NCI-H510A treated with DMSO at 0.1 percent for 48 hours (cell line): ENCODE measurements at places on chromosomes 6 and 20.

- no peak for DNase-seq
Measured at GRCh38 chr6:71474942-71475341, 186.3 kb downstream of the OGFRL1 start.

- DNase-seq: no peak
Measured at GRCh38 chr6:149368065-149368464, 32.0 kb upstream of the SUMO4 start.

- no peak for DNase-seq
Measured at GRCh38 chr6:25815194-25815593, 16.7 kb downstream of the SLC17A1 start.

GRCh38 chr20:62045529-62046285 is 20.0 kb downstream of the TAF4 start:
- no peak for DNase-seq

DNA sequence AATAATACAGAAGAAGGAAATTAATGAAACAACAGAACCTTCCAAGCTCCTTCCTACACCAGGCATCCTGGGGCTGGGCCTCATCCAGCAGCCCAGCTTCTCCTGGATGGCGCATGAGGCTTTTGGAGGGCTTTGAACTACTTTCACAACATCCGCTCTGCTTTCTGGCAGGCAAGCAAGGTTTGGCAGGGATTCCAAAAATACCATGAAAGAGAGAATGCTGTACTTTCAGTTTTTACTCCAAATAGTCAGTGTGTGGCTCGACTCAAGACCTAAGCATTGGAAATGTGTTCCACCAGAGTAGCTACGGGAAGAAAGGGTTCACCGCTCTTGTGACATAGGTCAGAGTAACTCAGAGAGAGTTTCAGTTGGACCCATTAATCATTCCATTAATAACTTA is 125.4 kb downstream of the OPRM1 start:
- no peak for DNase-seq

DNA sequence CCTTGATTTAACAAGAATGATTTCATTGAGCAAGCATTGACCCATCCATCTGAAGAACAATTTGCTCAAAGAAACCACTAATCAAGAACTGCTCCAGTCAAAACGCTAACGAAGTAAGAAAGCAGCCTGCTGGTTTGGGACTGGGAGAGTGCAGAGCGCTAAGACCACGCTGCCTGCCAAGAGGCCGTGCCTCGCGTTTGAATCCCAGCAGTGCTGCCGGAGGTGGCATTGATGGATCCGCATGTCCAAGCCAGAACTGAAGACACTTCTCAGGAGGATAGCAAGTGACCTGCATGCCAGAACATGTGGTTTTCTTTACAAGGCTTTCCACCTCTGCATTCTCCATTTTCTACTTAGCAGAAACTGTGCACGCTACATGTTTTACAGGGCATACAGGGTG is 105.2 kb upstream of the FOXC1 start:
- no peak for DNase-seq

DNA sequence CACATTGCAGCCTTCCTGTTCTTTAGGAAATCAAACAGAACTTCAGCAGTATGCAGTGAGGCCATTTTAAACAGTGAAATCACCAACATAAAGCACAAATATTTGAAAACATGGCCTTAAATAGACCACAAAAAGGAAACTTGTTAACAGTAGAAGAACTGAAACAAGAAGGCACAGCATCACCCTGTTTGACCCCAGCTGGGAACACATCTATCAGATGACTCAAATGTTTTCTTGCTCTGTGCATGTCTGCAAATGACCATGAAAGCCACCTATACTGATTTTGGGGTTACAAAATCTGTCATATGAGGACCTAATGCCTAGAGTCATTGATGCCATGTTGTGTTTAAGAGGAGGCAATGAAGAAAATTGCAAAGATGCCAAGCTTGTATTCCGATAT is 123.8 kb upstream of the ADGRF1 start:
- no peak for DNase-seq

- DNase-seq: no peak
Measured at GRCh38 chr6:129364767-129365166, 345.2 kb downstream of the ARHGAP18 start.

DNA sequence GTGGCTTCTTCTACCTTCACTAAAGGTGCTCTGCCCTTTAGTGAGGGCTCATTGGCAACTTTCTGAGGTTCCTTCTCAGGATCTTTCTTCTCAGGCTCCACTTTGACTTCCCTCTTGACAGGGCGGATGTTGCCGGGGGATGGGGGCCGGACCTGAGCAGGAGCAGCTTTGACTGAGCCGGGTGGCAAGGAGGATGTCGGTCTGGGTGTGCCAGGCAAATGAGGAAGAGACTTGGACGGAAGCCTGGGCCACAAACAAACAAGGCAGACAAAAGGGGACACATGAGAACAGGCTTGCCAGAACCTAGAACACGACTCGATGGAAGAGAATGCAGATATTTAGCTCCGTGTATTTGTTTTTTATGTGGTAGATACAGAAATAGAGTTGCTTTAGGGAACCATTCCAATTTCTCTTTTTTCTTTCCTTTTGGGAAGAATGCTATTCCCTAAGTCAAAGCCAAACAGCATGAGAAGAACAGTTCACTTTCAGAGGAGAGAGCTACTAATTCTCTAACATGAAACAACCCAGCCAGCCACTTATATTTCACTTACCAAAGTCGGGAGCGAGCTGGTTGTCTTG is 76.2 kb upstream of the BCLAF1 start:
- no peak for DNase-seq

DNA sequence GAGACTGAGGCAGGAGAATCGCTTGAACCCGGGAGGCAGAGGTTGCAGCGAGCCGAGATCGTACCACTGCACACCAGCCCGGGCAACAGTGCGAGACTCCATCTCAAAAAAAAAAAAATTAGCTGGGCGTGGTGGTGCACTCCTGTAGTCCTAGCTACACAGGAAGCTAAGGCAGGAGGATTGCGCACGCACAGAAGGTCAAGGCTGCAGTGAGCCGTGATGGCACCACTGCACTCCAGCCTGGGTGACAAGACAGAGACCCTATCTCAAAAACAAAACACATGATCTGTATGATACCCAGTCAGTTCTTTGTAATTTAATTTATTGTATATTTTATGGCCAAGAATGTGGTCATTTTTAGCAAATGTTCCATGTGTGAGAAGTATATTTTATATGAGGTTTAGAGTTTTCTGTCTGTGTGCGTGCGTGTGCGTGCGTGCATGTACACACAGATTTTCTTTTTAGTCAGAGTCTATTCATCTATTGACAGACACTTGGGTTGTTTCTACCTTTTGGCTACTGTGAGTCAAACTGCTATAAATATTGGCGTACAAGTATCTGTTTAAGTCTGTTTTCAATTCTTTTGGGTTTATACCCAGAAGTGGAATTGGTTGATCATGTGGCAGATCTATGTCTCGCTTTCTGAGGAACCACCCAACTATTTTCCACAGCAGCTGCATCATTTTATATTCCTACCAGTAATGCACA is 22.2 kb upstream of the MYL9 start:
- no peak for DNase-seq

DNA sequence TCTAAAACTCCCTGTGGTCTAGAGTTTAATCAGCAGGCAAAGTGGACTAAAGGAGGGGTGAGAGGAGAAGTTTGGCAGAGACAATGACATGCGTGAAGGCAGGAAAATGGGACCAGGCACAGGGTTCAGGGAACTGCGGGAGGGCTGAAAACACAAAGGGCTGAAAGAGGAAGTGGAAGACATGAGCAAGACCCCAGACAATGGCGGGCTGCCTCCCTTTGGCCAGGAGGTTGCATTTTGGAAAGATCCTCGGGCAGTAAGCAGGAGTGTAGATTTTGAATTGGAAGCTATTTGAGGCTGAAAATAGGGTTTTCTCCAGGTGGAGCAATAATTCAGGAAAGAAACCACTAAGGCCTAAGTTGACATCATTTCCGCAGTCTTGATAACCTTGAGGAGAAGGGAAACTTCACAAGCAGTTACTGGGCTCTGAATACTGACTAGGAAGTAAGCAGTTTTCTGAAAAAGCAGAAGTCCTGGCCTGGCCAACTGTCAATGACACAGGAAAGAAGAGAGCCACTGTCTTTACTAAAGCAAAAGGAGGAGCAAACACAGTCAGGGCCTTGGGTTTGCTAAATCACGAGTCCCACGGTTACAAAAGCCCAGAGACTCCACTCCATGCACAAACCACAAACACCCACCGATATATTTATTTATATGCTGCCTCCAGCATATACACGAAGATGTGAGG is 3.4 kb downstream of the LY86 start:
- DNase-seq: no peak

DNA sequence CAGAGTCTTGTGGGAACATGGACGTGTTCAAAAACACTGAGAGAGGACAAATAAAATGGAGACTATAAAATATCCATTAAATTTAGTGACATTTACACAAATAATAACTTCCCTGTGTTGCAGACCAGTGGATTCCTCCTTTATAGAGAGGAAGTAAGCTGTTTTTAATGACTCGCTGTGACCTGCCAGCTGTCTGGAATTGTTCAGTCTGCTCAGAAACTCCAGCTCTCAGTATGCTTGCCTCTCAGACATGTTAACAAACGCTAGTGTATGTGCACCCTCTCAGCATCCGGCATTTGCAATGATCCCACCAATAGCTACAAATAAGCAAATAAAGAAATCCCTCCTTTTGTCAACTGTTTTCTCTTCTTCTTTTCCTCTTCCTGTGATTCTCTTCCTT is 158.0 kb upstream of the TCF21 start:
- DNase-seq: no peak

DNA sequence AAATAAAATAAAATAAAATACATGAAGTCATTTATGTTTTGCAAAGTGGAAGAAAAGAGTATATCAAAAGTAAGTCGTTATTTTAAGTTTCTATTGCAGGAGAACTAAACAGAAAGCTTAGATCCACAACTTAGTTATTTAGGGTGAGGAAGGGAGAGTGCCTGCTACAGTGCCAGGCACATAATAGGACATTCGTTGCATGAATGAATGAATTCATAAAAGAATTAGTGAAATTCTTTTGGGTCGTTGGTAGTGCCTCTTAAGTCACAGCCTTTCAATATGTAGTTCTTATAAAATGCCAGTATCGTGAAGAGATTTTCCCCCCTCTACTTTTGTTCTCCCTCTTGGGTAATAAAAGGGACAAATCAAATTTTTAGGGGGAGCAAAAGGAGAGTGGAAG is 29.1 kb downstream of the SF3B5 start:
- no peak for DNase-seq

GRCh38 chr6:2310042-2310441 is 64.6 kb upstream of the GMDS start:
- no peak for DNase-seq

GRCh38 chr20:5024982-5025381 is 23.7 kb upstream of the SLC23A2 start:
- no peak for DNase-seq

DNA sequence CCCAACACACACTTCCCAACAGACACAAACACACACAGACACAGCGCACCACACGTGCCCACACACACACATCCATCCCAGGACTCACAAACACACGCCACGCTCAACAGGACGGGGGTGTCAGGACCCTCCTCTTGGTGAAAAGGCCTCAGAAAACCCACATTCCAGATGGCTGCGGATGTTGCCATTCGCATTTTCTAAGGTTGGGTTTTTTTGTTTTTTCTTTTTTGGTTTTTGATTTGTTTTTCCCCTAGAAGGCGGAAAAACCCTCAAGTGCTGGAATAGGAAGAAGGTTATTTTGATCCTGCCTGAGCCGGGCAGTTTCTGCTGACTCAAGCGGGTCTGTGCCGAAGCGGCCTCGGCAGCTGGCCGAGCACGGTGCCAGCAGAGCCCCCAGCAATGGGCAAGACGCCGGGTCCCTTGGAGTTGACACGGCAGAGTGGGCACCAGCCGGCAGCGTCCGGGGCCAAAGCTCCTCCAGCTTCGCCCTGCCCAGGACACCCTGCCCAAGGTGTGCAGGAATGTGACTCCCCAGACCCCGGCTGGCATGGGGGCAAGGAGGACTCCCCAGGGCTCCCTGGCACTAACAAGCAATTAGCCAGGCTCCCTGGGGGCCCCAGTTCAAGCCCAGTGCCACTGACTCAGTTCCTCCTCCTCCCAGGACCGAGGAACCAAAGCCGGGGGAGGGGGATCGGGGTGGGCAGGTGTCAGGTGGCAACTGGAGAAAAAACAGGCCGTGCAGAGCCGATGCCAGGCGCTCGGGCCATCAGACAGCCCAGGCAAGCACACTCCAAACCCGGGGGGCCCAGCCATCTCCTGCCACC is 40.9 kb upstream of the ZBP1 start:
- DNase-seq: no peak

GRCh38 chr6:15518057-15518456 is 144.8 kb downstream of the DTNBP1 start:
- no peak for DNase-seq

DNA sequence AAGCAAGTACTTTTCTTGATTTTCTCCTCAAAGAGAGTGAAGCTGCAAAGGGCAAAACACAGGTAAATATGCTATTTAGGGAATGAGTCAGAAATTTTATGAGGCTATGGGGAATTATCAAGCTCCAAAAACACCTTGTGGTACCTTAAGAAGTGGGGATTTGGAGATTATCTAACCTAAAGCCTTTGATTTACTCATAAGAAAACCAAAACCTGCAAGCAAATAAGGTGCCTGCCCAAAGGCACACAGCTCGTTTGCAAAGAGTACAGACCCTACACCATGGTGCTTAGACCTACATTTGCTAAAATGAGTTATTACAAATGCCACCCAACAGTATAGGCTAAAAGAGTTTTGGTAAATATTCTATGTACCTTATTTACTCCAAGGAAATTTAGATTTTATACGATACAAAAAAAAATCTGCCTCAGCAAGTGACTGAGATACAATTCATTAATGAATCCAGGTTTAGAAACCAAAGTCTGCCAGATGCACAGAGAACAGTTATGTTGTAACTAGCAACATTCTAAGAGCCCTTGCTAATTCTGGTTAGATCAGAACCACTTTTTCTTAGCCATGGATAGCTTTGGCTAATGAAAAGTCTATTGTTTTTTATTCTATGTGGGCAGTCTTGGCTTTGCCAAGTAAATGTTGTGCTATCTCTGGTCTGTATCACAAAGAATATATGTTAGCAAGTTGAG is 101.5 kb downstream of the KHDC1L start:
- DNase-seq: no peak

GRCh38 chr20:45508068-45508886 is 7.1 kb downstream of the SPINT3 start:
- DNase-seq: no peak

- DNase-seq: no peak
Measured at GRCh38 chr20:23005776-23006175, 29.3 kb upstream of the SSTR4 start.

DNA sequence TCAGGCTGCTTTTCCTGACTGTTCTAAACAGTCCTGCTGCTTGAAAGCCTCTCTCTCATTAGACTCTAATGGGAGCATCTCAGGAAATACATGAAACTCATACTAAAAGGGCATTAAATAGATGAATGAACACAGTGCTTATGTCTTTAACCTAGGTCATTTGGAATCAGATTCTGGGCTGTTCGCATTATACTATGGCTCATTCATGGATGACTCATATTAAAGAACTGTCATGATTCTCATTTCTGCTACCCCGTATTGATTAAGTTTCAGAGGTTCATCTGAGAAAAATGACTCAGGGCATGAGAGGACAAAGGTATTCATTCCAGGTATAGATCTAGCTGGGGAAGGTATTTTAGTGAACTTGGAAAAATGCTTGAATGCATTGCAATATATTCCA is 335.5 kb downstream of the GJA1 start:
- DNase-seq: no peak
